Lower lobe of right lung (tissue), 2 donors: ENCODE measurements at places on chromosomes 4 and X. TPM values are rescaled to one million over a fixed set of nuclear protein-coding genes. Genes with fewer than 3 reads are reported as not detected.
A peak's percentile ranks its signal among the peaks of the same experiment; 100 is the strongest.

GRCh38 chr4:174222266-174222872 is 61.1 kb downstream of the FBXO8 start:
- DNase-seq, result no peak

DNA sequence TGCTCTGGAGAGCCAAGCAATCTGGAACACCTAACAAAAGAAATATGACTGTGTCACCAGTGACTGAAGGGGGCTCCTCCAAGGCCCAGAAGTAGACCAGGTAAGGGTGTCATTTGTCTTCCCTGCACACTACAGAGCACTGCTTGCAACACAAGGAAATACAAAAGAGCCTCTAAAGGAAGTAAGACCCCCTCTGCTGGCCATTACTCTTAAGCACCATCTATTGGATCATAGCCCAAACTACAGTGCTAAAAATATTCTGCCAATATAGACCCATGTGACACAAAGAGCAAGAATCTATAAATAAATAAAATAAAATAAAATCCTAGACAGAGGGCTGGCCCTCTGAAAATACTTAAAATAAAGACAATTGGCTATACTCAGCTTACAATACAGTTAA is 528.7 kb downstream of the TMA16 start:
- no peak for DNase-seq

DNA sequence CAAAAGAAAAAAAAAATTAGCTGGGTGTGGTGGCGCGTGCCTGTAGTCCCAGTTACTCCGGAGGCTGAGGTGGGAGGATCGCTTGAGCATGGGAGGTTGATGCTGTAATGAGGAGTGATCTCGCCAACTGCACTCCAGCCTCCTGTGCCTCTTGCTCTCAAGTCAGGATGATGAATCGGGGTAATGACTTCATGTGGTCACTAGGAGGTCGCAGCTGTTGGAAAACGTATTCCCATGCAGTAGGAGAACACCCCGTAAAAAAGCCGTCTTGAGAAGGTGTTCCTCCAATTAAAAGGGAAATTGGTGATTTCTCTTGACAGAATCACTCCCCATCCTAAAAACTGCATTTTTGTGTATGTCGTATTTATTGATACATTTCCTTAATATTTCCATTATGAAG is 2.2 kb downstream of the CCNB3 start:
- no peak for DNase-seq

GRCh38 chr4:128675083-128675482 is 134.4 kb upstream of the JADE1 start:
- DNase-seq, result no peak

FATE1 gene
- not detected for total RNA-seq

ZAR1 gene
- total RNA-seq, result not detected

DNA sequence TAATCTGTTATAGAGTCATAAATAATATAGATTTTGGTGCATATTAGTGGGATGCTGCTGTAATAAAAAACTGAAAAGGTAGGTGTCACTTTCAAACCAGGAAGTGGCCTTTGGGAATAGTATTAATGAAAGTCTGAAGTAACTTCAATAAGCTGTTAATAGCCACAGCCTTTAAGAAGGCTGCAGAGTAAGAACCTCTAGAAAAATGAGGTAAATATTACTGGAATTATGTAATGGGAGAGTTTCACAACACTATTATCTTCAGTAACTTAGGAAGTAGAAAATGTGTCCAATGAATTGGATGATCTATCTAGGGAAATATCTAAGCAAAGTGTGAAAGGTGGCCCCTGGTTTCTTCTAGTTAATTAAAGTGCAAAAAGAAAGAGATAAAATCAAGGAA is 104.7 kb downstream of the NCAPG start:
- DNase-seq, result no peak

DNA sequence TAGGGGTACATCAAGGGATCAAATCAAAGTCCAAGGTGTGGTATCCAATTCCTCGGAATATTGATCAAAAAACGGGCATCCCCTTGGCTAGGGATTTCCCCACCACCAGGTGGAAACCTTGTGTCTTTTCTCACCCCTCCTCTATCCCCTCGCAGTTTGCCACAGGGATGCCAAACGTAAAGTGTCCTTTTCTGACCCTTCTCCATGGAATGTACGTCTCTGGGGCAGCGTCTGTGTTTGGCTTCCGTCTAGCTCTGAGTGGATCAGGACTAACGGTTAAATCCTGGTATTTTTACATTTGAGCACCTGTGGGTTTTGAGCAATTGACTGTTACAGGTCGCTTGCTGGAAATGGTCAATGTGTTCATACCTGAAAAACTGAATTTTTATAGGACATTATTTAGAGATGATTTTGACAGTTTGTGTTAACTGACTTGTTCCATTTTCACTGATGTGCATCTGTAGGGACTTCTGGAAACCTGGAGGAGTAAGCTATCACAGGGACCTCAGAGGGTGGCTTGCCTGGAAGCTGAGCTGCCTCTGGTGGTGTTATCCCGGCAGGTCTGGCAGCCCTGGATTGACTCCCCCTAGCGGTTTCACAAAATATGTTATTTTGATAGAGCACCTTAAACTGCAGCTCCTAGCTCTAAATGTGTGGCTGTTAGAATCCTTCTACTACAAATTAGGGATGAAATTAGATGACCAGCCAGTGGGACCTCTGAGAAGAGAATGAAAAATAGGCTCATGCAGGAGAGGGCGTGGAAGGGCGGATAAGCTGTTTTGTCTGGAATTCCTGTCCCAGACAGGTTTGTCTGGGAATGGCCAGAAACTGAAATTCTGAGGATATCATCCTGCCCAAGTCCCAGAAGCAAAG is 8.8 kb upstream of the MGST2 start:
- DNase-seq, result peak; percentile 61
